BJ (cell line): ENCODE measurements at places on chromosomes 12 and 14.

DNA sequence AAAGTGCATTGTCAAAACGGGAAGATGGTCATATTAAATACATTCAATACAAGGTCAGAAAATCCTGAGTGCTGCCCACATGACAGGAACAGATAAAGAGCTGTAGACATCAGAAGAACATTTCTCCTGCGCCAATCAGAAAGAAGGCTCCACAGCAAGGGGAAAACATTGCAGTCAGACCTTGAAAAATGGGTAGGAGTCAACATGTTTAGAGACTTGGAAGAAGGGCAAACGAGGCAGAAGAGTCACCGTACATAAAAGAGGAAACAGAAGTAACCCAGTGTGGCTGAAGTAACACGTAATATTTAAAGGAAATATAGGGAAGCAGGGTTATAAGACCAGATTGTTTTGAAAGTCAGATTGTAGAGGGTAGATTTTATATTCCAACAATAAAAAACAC is 11.9 kb downstream of the SPPL3 start:
- DNase-seq, result no peak

- DNase-seq, result no peak
These were observed 693 bp upstream of the RIMKLB start for GRCh38 chr12:8697120-8697475.

- DNase-seq, result no peak
These were observed 15.6 kb downstream of the HIP1R start for GRCh38 chr12:122850695-122851350.

GRCh38 chr14:42628602-42629001 is 1021.9 kb downstream of the LRFN5 start:
- DNase-seq, result no peak

GRCh38 chr12:30440826-30441602 is 254.7 kb downstream of the IPO8 start:
- DNase-seq, result no peak

DNA sequence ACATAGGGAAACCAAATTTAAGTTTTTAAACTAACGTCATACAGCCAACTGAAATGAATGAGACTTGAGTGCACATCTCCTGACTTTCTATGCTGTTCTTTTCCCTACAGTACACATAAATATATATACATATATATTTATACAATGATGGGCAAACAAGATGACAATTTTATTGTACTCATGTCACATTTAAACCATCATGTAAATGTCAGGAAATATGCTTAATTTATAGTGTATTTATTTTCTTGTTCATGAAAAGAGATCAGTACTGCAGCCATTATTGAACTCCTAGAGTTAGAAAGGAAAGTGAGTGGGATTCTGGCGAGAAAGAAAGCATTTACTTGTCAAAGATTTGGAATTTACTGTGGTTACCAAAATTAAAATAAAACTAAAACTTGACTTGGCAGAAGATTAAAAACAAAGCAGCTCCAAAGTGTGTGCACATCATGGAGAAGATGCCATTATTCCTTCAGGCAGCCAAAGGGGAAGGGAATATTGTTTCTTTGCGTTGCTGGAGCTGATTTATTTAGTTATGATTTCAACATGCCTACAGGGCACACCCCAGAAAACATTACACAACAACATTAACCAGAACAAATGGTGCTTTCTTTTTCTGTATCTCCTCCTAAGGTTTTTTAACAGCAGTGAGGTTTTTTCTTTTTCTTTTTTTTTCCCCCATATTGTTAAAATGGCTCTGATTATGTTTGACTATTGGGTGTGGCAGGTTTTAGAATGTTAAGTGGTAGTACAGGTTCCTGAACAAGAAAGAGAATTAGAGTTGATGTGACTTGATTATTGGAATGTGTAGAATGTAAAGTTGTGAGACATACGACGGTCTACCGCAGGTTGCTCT is 144.6 kb downstream of the RAD51B start:
- no peak for DNase-seq

DNA sequence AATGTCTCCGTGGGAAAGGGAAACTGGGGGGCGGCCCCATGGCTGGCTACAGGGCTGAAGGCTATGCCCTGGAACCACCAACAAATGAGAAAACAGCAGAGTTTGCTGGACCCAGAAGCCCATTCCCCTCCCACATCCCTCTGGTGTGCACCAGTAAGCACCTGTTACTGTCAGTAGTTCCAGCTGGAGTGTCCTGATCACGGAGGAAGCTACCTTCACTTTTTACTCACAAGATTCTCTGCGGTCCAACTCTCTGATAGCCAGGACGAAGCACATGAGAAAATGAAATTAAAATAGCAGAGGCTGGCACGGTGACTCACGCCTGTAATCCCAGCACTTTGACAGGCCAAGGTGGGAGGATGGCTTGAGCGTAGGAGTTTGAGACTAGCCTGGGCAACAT is 22.7 kb upstream of the MEG3 start:
- no peak for DNase-seq

DNA sequence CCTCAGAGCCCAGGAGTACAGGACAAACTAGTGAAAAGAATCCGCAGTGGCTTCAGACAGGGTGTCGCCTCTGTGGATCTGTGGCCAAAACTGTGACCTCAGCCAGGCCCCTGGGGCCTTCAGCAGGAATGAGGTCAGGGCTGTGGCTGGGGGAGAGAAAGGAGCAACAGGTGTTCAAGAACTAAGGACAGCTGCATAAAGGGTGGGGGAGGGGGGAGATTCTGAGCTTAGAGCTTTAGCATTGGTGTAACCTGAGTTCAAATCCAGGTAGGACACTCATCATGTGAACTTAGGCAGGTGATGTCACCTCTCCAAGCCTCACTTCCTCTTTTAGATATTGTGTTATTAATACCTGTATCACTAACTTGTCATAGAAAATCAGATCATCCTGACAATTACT is 40.9 kb upstream of the CORO1C start:
- no peak for DNase-seq

DNA sequence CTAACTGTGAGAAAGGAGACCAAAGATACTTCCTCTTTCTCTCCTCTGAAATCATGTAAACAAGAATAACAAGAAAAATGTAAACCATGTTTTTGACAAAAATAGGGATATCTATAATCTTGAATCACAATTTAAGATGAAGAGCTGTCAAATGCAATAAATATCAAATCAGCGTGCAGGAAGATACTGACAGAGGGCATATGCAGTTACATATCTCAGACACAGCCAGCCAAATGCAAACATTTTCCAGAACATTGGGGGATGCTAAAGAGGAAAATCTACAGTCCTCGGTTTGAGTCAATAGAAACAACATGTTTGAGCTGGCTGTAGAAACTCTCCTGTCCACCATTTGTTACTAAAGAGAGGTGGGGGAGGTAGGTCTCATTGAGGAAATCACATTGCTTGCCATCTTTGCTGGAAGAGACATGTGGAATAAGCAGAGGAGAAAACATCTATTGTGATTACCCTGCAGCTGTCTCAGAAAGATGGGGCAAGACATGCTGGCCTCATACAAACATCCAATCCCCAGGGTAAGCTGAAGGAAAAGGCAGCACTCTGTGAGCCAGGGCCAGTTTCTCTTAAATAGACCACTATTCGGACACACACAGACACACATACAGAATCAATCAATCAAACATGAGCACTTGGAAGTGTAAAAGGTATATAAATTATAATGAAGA is 43.5 kb downstream of the CNTN1 start:
- no peak for DNase-seq

DNA sequence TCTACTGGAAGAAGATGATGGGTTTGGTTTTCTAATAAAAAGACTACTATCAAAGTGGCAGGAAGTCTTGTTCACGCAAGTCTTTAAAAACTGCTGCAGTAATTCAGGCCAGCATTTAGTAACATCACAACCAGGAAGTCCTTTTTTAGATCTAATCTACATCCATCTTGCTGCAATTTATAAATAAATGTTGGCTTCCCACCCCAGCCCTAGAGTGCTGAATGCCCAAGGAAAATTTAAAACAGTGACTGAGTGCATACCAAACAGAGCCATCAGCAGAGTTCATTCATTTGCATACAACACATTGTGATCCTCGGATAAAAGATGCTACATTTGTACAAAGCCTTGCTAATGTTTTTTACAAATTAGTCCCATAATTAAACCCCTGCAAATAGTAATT is 72.1 kb downstream of the PHLDA1 start:
- DNase-seq, result no peak

DNA sequence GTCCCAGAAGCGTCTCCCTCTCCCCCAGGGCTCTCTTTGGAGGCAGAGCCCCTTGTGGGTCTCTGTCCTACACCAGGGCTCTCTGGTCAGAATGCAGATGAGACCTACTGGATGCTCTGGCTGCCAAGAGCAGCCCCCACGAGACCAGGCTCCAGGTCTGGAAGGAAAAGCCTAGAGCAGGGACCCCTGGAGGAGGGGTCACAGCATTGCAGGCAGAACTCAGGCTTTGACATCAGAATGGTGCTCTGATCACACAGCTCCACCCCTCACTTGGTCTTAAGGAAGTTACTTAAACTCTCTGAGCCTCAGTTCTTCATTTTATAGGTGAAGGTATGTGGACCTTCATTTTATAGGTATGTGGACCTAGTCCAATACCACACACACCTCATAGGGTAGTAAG is 83.1 kb downstream of the ARL6IP4 start:
- no peak for DNase-seq

- DNase-seq, result no peak
These were observed 623.3 kb downstream of the C12orf50 start for GRCh38 chr12:87405918-87406317.

DNA sequence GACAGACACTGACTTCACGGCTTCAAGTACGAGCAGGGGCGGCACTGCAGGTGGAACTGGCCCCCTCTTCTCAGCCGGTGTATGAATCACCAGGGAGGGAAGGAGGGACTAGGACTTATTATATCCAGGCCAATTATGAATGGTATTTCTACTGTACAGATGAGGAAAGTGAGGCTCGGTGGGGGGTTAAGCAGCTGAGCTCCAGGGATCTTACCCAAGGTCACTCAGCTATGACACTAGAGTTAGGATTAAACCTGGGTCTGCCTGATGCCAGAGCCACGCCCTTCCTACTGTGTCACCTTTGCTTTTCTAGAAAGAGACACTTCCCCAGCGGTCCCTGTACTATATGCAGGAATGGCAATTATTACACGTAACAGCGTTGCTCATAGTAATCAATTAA is 42.2 kb upstream of the NRXN3 start:
- no peak for DNase-seq

DNA sequence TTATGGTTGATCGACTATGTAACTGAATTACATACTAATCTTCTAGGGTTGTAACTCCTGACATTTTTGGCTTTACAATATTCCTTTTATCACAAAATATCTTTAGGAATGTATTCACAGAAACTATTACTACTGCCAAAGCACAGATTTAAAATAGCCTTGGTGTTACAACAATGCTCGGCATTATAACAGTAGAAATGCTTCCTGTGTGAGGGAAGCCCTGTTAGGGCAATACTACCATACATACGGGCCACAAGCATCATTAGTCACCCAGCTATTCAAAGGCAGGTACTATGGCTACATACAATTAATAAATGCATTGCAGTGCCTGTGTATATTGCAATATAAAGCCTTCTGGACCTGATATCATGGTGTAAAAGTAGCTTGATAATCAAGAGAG is 517.8 kb downstream of the C12orf50 start:
- DNase-seq, result no peak
